Endothelial cell of coronary artery (primary cell): ENCODE measurements at places on chromosomes 2 and 18. TPM values are rescaled to one million over a fixed set of nuclear protein-coding genes. Genes with fewer than 3 reads are reported as not detected.

Gene GAREM2
- total RNA-seq = 0.63 and 1.0 TPM in 2 replicates

Gene TFPI
- 240 and 294 TPM in 2 replicates for total RNA-seq

Gene RAB31
- total RNA-seq = 22.7 and 24.9 TPM in 2 replicates

Gene SERPINB3
- total RNA-seq = not detected in 2 replicates

Gene UGT1A1
- total RNA-seq = not detected in 2 replicates

Gene SCN3A
- total RNA-seq = 0.09 TPM in 1 of 2 replicates, not detected in the other

Gene EFEMP1
- 2,267 and 3,166 TPM in 2 replicates for total RNA-seq

Gene DNAJC5G
- total RNA-seq = not detected in 2 replicates

Gene PDE1A
- total RNA-seq = under 0.01 and 2.4 TPM in 2 replicates

Gene CCDC141
- total RNA-seq = 0.09 TPM in 1 of 2 replicates, not detected in the other

Gene AOX1
- total RNA-seq = 3.9 and 14.3 TPM in 2 replicates

Gene VIT
- 0.09 and 0.90 TPM in 2 replicates for total RNA-seq

Gene C2orf80
- total RNA-seq = not detected in 2 replicates

Gene AFF3
- 0.27 TPM in 1 of 2 replicates, not detected in the other for total RNA-seq

Gene VWA3B
- 0.19 TPM in 1 of 2 replicates, not detected in the other for total RNA-seq

Gene POTEJ
- 0.09 TPM in 2 replicates for total RNA-seq

Gene LCT
- total RNA-seq = not detected in 2 replicates

Gene ITGA4
- 4.6 and 22.4 TPM in 2 replicates for total RNA-seq

Gene ANO7
- total RNA-seq = 0.45 and 0.47 TPM in 2 replicates

Gene MC5R
- not detected in 2 replicates for total RNA-seq

Gene ZAP70
- total RNA-seq = not detected in 2 replicates

Gene GKN2
- 0.18 TPM in 1 of 2 replicates, not detected in the other for total RNA-seq

Gene LAMA1
- 0.09 and 0.75 TPM in 2 replicates for total RNA-seq

Gene C2orf78
- total RNA-seq = not detected in 2 replicates

Gene LONRF2
- total RNA-seq = under 0.01 TPM in 2 replicates

Gene SMYD1
- total RNA-seq = not detected in 2 replicates

Gene HOXD9
- 0.09 and 0.75 TPM in 2 replicates for total RNA-seq

Gene ALPP
- not detected in 2 replicates for total RNA-seq

Gene MYL1
- not detected in 2 replicates for total RNA-seq

Gene FOXI3
- not detected in 2 replicates for total RNA-seq

Gene CCDC138
- total RNA-seq = 5.8 and 7.2 TPM in 2 replicates

Gene PROM2
- total RNA-seq = under 0.01 and 0.19 TPM in 2 replicates

Gene FRZB
- not detected in 2 replicates for total RNA-seq

Gene MAPK4
- total RNA-seq = under 0.01 TPM in 1 of 2 replicates, not detected in the other

Gene CASP8
- 9.4 and 15.1 TPM in 2 replicates for total RNA-seq

Gene OSBPL6
- 3.0 and 3.9 TPM in 2 replicates for total RNA-seq
